ENCODE measurements at places on chromosomes 2 and 18. TPM values are rescaled to one million over a fixed set of nuclear protein-coding genes. Genes with fewer than 3 reads are reported as not detected.

DNA sequence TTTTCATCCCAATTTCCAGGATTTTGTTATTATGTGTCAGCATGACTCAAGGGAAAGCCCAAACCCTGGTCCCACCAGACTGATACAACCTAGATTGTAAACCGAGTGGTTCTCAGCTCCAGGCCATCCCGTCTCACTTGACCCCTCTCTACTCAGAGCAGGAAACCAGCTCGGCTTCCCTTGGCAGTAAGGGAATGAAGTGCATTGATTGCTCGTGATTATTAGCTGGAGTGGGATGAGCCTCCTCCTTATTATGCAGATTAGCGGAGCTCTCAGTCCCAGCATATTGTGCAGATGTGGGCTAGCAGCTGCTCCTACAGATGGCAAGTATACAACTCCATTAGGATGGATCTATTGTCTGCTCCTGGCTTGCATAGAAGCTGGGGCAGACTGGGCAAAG lies 167.6 kb downstream of the LNPK start:
- no peak for DNase-seq

DNA sequence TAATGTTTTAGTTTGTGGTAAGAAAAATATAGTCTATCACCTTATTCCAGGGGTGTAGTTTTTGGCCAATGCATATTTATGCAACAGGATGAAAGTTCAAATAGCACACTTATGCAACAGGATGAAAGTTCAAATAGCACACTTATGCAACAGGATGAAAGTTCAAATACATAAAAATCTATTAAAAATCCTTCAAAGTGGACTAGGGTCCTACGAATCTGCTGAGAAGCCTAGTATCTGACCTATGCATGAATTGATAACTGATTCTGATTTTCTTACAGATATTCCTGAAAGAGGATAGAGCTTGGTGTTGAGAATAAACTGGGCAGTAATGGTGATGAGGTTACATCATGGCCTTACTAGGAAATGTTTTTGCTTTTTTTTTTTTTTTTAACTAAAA lies 2.8 kb downstream of the PECR start:
- peak; percentile 13 for DNase-seq

DNA sequence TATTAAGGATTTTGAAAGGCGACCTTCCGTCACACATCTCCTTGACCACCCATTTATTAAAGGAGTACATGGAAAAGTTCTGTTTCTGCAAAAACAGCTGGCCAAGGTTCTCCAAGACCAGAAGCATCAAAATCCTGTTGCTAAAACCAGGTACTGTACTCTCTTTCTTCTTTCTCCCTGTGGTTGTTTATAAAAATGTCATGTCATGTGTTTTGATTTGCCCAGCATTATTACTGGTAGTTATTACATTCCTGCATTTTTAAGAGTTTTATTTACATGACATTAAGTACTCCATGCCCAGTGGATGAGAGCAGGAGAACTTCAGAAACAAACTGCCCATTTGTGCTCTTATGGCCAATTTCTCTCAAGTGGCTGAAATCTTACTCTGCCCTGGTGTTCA lies 191.3 kb downstream of the MYO3B start:
- no peak for DNase-seq

GRCh38 chr2:156483741-156484173 lies 47.6 kb downstream of the GPD2 start:
- no peak for DNase-seq

Gene EFEMP1
- 125 TPM for total RNA-seq

Gene SERPINB5
- 330 TPM for total RNA-seq

- DNase-seq, result peak; percentile 5
Observed at GRCh38 chr18:77749089-77749488, 499.4 kb downstream of the GALR1 start.

DNA sequence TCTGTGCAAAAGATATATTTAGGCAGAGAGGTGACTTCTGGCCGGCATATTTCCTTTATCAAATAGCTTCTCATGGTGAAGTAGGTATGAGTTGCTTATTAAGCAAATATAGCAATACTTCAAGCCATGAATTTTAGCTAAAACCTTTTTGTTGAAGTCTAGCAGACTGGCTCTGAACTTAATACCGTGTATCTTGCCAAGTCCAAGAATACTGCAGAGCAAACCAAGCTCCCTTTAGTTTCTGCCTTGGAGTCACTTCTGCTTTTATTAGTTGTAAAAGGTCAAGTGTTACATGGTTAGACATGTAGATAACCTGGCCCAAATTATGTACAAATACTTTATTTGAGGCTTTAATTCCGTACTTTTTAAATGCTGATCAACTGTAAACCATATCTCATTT lies 627.6 kb upstream of the PKDCC start:
- DNase-seq, result no peak

GRCh38 chr2:104650405-104650996 lies 203.4 kb upstream of the POU3F3 start:
- DNase-seq, result no peak

Gene LIMS4
- total RNA-seq, result 1.5 TPM

Gene SLC30A3
- total RNA-seq, result not detected

DNA sequence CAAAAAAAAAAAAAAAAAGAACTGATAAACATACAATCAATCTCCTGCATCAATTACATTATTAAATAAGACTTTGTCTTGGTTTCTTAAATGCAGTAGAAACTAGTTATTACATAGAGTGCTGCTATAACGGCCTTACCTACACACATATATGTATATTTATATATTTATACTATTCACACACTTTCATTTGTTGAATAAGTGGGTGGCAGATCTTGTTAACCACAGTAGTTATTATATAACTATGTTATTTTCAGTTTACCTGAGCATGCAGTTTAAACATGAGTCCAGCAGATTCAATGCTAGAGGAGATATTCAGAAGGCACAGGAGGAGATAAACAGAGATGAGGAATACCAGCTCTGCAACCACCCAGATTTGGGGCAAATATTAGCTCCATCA lies 81.5 kb upstream of the CD226 start:
- DNase-seq, result no peak

Gene MYOM1
- total RNA-seq, result 0.21 TPM

Measured in MCF 10A (cell line).